Left ventricle myocardium inferior (tissue), 1 donor: ENCODE measurements at places on chromosomes 1 and 21.
A peak's percentile ranks its signal among the peaks of the same experiment; 100 is the strongest.

- DNase-seq, result no peak
Measured at GRCh38 chr1:209661071-209661470, 8.8 kb upstream of the LAMB3 start.

DNA sequence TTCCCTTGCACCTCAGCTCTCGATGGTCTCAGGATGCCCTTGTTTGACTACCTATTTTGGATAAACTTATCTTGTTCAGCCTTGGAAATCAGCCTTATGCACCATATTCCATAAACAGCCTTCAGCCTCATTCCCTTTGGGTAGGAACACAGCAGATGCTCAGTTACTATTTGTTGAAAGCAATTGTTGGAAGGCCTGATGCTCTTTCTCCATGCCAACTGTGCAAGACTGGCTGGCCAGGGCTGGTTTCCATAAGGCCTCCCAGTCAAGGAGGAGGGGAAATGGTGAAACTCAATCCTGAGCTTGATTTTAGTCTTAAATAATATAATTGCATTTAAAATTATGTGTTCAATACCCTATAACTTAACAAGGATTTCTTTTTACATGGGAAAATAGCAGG lies 121.1 kb upstream of the DEPDC1 start:
- DNase-seq, result no peak

- peak; percentile 58 for DNase-seq
Measured at GRCh38 chr1:183609313-183609712, 19.1 kb upstream of the NCF2 start.

- DNase-seq, result no peak
Measured at GRCh38 chr21:17085707-17086106, 427.1 kb upstream of the CXADR start.

DNA sequence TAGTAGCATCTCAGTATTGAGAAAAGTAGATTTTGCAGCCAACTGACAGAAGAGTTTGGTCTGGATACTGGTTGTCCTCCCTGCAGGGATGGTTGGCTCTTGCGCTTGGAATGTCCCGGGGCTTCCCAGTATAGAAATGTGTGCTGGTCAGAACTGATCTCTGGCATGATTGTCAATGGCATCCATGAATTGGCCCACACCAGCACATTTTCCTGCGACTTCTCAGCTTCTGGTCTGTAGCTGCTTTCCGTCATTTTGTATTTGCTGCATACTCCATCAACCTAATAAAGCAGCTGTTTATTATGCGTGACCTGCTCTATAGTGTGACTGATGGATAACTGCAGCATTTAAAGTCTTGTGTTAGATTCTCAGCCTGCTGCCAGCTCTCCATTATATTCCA lies 203.7 kb downstream of the S1PR1 start:
- no peak for DNase-seq

DNA sequence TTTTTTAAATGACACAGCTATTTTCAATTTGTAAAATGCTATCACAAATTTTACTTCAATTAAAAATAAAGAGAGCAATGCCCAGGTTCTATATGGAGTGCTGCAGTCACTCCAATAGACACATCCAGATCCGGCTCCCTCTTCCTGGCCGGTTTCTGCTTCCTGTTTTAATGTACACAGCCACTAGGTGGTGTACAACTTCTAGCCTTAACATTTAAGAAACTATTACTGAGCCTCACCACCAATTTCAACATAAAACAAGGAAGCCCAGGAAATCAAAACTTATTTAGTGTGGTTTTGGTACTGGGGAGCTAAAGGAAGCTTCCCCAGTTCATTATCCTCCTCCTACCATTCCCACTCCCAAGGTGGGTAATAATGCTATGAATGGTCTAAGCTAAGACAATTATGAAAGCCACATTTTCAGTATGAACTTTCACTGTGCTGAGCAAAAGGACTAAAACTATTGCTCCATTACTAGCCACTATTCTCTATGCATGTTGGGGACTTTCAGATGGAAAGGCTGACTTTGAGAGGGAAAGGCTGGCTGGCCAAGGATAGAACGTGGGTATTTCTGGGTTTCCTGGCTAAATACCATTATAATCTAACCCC lies 25.5 kb upstream of the MTMR11 start:
- DNase-seq, result no peak
